Cortex of kidney (tissue), 1 donor: ENCODE measurements at places on chromosomes 6 and 20.

GRCh38 chr6:9461188-9461587 is 953.7 kb downstream of the TFAP2A start:
- DNase-seq: no peak

GRCh38 chr6:106963544-106963943 is 11.0 kb downstream of the CD24 start:
- DNase-seq: no peak

DNA sequence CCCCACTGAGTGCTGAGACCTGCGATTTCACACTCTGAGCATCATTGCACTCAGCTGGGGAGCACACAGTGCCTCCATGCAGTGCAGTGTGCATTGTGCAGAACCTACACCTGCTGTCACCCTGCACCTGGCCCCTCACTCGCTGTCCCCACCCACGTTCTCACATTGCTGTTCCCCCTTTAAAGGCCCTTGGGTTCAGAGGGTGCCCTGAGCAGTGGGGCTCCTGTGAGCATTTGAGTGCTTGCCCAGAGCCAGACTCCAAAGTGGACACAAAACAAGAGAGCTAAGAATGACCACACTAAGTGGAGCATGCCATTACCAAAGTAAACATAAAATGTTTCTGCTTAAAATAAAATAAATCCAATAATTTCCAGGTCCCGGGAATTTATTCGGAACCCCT is 131.0 kb upstream of the CST7 start:
- no peak for DNase-seq

- DNase-seq: no peak
Measured at GRCh38 chr20:49866051-49866450, 49.3 kb downstream of the SPATA2 start.

- no peak for DNase-seq
Measured at GRCh38 chr6:167839755-167840154, 13.0 kb downstream of the AFDN start.

DNA sequence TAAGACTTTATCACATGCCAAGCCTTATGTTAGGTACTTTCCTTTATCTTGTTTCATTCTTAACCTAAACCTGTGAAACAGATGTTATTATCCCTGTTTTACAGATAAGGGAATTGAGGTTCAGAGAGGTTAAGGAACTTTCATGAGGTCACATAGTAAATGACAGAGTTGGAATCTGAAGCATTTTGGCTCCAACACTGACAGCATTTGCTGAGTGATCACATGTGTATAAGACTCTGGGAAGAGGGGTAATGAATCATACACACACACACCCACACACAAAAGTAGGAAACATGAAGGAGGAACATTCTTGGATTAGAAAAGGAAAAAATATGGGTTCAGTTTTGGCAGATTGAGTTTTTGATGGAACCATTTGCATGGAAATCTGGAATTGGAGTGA is 212.5 kb downstream of the GJA1 start:
- no peak for DNase-seq

DNA sequence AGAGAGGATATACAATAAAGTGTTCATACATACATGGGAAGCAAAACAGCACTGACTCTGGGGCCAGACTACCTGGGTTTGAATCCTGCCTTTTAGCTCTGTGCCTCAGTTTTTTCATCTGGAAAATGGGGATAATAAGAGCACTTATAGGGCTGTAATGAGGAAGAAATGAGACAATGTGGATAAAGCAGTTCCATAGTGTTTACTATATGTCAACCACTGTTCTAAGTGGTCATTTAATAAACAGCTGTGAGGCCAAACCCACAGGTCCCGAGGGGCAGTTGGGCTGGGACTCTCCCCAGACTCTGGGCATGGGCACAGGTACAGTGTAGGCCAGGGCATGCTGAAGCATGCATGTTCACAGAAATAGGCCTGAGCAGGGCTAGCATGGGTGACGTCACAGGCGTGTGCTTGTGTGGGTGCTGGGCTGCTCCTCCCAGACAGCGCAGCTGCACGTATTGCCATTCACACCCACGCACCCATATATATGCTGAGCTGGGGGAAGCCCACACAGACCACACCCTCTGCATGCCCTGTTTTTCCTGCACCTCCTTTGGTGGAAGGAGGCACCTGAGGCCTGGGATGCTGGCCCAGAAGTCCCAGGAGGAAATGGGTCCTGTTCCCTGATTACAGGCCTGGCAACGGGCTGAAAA is 3.5 kb upstream of the PLCG1 start:
- DNase-seq: no peak

- no peak for DNase-seq
Measured at GRCh38 chr6:54758340-54758739, 88.2 kb upstream of the FAM83B start.

DNA sequence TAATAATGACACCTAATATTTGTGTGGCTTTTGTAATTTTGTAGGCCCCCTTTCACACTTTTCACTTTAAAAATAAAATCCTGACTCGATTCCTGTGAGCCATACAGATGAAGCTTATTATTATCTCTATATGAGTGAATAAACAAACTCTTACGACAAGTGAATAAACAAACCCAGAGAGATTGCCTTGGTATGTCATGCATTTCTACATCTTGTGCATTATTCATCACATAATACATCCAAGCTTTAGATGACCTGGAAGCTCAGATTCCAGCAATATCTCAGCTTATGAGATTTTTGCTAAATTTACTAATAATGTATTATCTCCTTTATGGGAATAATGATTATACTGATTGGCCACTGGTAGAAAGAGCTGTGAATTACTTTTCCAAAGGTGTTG is 248.2 kb downstream of the TBX18 start:
- no peak for DNase-seq

DNA sequence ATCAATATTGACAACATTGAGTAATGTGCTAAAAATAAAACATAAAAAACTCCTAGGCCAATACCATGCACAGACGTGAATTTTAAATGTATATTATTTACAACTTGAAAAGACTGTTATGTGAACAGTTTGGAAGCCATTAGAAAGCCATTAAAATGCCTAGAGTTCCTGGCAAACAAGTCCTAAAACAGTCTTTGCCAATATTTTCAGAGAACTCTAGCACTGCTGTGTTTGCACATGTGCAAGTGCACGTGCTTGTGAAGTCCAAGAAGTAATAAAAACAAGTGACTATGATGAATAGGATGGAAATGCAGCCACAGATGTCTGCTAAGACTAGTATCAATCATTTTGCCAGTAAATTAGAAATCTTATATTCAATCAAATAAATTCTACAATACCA is 1447.6 kb downstream of the GRIK2 start:
- no peak for DNase-seq

- DNase-seq: no peak
Measured at GRCh38 chr20:15364781-15365180, 1027.4 kb upstream of the FLRT3 start.

- no peak for DNase-seq
Measured at GRCh38 chr20:47489448-47489872, 12.2 kb upstream of the NCOA3 start.

- DNase-seq: no peak
Measured at GRCh38 chr6:37822851-37823682, 3.5 kb downstream of the ZFAND3 start.
